ENCODE measurements at places on chromosomes 12 and 14.

DNA sequence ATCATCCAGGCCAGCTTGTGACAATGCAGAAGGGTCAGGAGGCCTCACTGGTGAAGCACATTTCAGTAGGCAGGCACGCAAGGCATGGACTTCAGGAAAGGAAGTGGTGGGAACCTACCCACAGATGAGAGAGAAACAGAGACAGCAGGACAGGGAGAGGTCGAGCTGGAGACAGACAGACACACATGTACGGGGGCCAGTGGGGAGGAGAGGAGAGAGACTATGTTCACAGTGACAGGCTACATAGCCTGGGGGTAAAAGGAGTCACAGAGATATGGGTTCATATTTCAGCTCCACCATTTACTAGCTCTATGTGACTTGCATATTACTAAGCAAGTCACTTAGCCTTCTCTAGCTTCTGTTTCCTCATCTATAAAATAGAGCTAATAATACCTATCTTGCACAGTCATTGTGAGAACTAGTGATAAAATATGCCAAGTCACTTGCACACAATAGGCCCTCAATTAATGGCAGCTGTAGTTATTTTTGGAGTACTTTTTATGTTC lies 91.1 kb upstream of the FUT8 start:
- no peak for DNase-seq

DNA sequence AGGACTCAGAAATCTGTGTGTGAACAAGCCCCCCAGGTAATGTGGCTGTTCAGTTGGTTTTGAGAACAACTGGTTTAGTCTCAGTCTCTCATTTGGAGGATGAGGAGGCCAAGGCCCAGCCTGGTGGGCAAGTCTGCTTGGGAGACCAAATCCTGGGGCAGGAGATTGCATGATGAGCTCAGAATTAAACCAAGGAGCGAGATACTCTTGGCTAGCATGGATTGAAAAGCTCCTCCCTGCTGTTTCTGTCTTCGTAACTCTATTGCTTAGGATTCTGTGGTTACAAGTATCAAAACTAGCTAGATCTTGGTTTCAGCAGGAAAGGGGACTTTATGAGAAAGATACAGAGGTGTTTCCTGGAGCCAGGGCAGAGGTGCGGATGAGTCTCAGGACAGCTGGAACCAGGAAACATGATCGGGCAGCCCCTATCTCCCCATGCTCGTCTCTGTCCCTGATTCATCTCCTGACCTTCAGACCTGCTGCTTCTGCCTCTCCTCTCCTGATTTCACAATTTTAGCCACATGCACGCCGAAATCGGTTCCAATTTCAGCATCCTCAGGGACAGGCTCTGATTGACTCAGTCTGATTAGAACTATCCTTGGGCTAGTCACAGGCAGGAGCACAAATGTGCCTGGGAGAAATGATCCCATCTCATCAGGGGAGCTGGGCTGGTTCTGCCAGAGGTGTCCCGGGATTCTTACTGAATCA lies 40.2 kb upstream of the RIN3 start:
- no peak for DNase-seq

DNA sequence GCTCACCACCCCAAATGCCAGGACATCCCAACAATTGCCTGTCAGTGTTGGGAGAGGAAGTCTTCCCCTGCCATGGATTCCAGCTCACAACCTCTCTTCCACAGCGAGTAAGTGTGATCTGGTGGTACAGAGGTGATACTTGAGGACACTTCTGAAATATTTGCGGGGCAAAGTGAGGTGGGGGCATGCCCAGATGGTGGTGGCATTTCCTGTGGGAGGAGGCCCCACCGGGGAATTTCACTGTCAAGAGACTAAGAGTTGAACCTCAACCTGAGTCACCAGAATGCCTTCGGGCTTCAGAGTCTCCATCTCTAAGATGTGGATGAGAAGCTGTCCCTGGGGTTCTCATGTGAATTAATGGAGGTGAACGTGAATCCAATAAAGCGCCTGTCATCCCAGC lies 122.3 kb upstream of the RFLNA start:
- no peak for DNase-seq

GRCh38 chr14:95274279-95274678 lies 45.4 kb downstream of the CLMN start:
- no peak for DNase-seq

- no peak for DNase-seq
Measured at GRCh38 chr12:32197421-32197820, 90.8 kb downstream of the BICD1 start.

GRCh38 chr14:44662250-44662891 lies 155.3 kb upstream of the FSCB start:
- DNase-seq: no peak

Measured in activated CD8-positive, alpha-beta memory T cell treated with anti-CD3 and anti-CD28 coated beads for 48 hours (primary cell).